ENCODE measurements at places on chromosomes 5 and 9. TPM values are rescaled to one million over a fixed set of nuclear protein-coding genes. Genes with fewer than 3 reads are reported as not detected.

SNX2 gene
- total RNA-seq, result 46.0 TPM

INSL4 gene
- total RNA-seq, result not detected

IL4 gene
- not detected for total RNA-seq

RANBP3L gene
- not detected for total RNA-seq

P4HA2 gene
- total RNA-seq, result not detected

CDO1 gene
- 0.34 TPM for total RNA-seq

CDX1 gene
- not detected for total RNA-seq

CARD6 gene
- total RNA-seq, result 0.53 TPM

CCDC112 gene
- total RNA-seq, result 3.9 TPM

RAPGEF1 gene
- 134 TPM for total RNA-seq

RNF208 gene
- total RNA-seq, result 0.66 TPM

SLC45A2 gene
- total RNA-seq, result not detected

ARL14EPL gene
- not detected for total RNA-seq

KIAA1958 gene
- 6.8 TPM for total RNA-seq

IRF1 gene
- total RNA-seq, result 1,234 TPM

PCDH1 gene
- 0.17 TPM for total RNA-seq

THBS4 gene
- 0.47 TPM for total RNA-seq

FAXDC2 gene
- not detected for total RNA-seq

PCDHA9 gene
- not detected for total RNA-seq
